ENCODE measurements at places on chromosomes 7 and 10.

DNA sequence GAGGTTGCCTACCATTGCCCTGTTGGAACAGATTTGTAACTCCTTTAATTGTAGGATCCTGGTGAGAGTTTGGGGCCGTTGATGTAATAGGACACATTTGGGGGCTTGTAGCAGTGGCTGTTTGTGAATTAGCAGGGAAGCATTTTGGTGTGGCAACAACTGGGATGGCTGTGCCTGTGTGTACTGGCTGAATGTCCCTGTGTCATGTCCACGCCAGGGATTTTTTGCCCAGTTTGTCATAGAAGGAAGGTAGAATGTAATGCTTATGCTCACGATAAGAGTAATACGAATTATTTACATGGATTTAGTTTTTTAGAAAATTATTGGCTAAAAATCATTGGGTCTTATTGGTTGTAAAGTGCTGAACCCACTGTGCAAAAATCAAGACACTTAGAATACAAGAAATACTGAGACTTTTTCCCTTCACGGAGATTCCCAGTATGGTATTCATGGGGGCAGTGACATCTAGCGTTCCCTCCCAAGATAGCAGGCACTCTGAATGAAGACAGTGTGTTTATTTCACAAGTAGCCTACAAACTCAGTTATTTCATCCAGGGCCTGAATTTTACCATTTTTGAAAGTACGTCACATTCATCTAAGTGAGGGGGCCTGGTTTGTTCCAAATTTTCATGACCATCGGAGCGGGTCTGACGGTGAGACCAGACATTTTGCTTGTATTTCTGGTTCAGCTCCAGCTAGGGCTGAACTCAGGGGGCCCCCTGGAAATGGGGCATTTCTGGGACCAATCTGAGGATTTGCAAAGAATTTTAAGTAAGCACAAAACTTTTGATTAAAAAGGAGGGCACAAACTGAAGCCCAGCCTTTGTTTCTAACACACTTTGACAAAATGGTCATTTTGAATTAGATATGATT is 74.7 kb downstream of the CACNB2 start:
- peak; percentile 57 for DNase-seq

DNA sequence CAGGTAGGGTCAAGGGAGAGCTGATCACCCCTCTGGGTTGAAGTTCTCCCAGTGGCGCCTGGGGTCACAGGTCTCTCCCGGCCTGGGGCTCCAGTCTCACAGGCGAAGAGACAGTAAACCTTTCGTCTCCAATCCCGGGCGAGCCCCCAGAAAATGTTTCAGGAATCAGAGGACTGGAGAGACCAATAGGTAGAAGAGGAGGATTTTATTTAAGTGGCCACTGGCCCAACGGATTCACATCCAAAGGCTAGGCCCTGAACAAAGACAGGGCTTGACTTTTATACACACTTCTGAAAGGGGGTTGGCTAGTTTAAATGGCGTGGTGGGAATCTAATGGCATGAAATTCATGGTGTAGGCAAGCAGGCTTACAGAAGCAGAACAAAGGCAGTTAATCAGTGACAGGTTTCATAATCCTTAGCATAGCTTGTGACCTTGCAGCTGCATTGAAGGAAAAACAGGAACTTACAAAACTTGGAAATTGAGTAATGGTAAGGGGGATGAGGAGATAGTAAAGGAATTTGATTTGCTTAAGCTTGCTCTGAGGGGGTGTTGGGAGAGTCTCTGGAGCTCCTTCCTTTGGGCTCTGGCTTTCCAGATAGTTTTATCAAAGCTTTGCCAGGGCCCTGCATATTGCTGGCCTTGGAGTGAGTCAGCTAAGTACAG is 105.5 kb downstream of the TRIM24 start:
- peak; percentile 96 for DNase-seq

- no peak for DNase-seq
Measured at GRCh38 chr10:3782146-3782450, 2.9 kb downstream of the KLF6 start.

GRCh38 chr10:119103903-119104653 is at the start of gene DENND10:
Gene DENND10, plus strand, starts transcription at chr10:119104113. Its CDS starts 30 bp downstream, at chr10:119104143.
- peak; percentile 79 for DNase-seq

DNA sequence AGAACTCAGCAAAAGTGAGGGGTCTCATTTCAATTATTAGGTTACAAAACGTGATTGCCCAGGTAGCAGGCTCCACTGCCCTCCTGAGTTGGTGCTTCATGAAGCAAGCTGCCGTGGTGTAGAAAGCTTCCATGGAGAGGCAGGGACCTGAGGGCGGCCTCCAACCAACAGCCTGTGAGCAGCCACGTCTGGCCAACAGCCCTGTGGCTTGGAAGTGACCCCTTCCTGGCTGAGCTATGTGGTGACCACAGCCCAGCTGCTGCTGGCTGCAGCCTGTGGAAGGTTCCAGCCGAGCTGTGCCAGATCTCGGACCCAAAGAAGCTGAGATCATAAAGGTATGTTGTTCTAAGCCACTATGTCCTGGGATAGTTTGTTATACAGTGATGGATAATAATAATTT is 122.5 kb upstream of the KLF6 start:
- DNase-seq: no peak

- DNase-seq: no peak
Measured at GRCh38 chr10:88521791-88522190, 61.3 kb downstream of the RNLS start.

- no peak for DNase-seq
Measured at GRCh38 chr10:96826438-96826837, 5.7 kb upstream of the LCOR start.
